IPS DF 19.7 (cell line): ENCODE measurements at places on chromosomes 13 and 19.

DNA sequence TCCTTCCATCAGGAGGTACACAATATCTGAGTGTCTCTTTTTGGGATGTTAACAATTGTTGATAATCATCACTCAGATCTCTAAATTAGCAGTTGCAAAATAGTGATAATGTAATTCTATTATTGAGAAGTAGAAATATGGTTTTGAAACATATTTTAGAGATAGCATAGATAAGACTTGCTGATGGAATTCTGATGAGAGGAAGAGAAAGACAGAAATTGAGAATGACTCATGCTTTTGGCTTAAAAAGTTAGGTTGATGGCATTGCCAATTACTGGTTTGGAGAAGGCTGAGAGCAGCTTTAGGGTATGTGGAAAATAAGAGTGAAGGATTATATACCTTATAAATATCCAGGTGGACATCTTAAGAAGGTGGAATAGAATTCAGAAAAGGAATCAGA, 106.4 kb upstream of the EDNRB start:
- no peak for DNase-seq

DNA sequence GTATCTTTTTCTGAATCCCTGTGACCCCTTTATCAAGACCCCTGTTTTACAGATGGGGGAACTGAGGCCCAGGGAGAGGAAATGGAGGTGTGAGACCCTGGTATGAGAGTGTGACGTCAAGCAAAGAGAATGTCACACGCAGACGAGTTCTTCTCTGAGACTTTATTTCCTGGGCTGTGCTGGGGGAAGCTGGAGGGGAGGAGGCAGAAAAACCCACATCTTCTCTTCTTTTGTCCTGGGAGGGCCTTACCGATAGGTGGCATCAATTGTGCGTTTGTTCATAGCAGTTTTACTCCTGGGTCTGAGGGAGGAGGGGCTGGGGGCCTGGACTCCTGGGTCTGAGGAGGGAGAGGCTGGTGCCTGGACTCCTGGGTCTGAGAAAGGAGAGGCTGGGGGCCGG, 4.9 kb upstream of the KLK15 start:
- DNase-seq, result no peak

DNA sequence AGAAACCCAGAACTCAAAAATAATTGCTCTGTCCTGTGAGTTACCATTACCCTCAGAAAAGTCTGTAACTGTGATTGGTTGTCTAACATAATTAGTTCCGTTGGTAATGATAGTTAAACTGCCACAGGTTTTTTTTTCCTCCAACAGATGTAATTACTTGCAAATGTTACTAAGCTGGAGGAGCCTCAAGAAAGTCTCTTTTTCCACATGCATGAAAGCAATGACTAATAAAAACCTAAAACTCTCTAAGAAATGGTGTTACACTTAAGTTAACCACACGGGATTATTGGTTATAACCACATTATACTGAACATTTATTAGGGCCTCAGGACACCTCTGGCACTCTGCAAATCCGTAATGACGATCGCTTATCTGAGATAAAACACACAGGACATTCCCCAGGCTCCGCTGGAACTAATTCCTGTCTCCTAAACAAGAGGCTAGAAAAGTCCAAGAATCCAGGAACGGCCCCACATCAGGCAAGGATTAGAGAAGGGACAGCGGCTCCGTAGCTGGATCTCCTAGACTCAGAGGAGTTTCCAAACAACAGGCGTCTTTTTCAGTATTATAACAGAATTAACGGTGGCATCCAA, 753 bp downstream of the ZNF235 start:
- no peak for DNase-seq

DNA sequence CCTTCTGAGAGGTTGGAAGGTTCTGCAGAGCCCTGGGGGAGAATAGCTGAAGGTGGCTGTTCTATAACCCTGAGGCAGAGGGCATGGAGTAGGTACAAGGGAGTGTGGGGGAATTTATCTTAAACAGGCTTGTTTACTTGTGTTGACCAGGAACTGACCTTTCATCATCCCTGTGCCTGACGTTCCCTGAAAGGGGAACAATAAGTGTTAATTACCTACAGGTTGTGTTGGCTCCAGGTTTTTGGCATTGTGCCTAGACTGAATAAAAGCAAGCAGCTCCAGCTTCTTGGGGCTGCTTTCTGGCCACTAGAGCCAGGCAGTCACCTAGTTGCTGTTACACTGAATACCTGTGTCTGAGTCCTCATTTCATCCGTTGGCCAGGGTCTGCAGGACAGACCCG, 60.0 kb downstream of the ZNF627 start:
- DNase-seq, result no peak

- DNase-seq, result no peak
Observed at GRCh38 chr19:5288347-5288739, 52.3 kb downstream of the PTPRS start.

DNA sequence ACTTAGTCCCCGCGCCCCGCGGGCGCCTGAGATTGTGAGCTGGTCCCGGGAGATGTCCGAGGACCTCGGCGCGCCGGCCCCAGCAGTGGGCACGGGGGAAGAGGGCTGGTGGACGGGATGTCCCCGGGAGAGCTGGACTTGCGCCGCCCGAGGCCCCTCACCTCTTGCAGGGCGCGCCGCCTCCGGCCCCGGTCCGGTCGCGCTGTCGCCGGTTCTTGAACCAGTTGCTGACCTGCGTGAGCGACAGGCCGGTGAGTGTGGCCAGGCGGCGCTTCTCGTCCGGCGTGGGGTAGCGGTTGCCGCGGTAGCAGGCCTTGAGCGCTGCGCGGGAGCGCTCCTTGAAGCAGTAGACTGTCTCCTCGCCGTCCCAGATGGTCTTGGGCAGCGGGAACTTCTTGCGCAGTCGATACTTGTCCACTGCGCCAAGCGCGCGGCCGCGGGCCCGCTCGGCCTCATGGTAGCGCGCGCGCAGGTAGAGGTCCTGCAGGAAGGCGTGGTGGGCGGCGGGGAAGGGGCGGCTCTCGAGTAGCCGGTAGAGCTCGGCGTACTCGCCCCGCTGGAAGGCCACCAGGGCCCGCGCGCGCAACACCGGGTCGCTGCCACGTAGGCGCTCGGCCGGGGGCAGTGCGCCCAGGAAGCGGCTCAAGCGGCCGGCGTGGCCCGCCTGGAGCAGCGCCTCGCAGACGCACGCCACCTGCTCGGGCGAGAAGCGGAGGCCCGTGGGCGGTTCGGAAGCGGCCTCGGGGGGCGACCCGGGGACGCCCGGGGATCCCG, 984 bp downstream of the SIX5 start:
- DNase-seq, result no peak

DNA sequence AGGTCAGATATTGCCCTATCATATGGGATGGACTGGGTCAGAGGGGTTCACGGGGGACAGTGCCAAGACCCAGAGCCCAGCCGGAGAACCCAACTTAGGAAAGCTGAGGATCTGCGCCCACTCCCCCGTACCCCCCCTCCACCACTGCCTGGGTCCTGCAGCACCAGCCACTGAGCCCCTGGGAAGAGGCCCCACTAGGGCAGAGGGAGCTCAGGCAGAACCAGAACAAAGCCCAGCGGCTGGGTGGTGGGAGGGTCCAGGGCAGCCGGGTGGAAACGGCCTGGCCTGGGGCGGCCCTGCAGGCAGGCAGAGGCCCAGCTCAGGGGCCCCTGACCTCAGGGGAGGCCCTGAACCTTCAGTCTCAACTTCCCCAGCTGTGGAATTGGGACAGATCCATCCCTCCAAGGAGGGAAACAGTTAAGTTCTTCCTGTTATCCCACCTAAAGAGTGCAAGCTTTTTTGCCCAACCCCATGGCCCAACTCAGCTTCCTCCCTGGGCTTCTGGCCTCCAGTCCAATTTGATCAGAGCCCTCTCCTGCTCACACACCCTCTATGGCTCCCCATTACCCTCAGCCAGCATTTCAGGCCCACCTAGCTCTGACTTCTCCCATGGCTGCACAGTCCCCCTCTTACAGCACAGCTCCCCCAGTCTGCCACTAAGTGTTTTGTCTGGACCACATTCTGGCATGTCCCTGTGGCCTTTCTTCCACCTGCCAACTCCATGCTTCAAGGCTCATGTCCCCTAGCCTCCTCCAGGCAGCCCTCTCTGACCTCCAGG, 3.1 kb downstream of the NR2F6 start:
- DNase-seq, result no peak

- DNase-seq, result no peak
Observed at GRCh38 chr13:27634231-27634630, 12.5 kb downstream of the POLR1D start.

- no peak for DNase-seq
Observed at GRCh38 chr19:29255006-29255405, 42.1 kb upstream of the UQCRFS1 start.

- DNase-seq, result no peak
Observed at GRCh38 chr13:109971006-109971405, 184.6 kb upstream of the IRS2 start.

DNA sequence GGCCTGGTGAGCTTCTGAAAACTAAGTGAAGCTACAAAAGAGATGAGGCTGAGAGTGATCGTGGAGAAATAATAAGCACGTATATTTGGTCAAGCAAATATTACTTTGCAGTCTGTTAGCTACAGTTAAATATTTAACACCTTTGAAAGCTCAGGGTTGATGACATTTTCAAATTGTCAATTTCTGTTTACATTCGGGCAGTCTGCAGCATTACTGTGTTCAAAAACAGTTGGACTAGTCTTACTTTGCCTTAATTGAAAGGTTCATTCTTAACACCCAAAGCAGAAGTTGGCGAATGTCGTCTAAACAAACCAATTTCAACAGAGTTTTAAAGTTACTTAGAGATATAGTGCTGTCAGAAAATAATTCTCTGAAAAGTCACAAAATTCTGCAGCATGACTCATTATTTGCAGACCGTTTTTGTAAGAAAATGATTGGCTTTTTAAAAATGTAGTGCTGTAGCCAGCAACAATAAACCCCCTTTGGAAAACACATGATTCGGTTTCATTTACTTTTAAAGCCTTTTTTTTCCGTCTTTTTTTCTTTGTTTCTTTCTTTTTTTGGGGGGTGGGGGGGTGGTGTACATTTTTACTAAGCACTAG, 549.0 kb downstream of the GPC6 start:
- no peak for DNase-seq

DNA sequence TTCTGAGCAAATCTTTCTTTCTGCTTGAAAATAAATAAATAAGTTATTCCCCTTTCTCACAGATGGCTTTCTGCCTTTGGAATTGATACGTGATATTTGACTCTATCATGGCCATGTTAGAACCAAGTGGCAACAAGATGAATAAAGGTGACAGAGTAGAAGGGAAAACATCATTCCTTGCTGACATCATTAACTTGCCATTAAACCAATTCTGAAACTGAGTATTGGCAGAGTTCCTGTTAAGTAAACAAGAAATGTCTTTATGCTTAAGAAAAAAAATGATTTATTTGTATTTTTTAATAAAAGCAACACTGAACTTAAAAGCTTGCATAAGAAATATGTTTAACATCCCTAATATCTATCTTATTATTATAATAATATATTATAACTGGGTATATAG, 828.1 kb downstream of the PCDH9 start:
- no peak for DNase-seq

DNA sequence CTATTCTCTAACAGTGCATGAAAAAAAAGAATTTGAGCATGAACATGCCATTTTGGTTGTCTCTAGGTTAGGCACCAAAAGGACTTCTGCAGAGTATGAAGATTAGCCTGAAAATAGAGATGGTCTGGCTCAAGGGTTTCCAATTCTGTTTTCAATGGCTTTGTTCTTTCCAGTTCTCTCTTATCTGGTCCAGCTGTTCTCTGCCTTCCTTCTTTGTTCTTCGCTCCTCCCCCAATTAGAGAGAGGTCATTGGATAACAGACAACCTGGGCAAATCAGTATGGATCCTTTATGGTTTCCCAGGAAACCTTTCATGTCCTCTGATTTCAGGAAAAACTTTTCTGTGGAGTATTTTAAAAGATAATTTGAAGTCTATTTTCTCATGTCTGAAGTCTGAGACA, 623.4 kb downstream of the PCDH17 start:
- DNase-seq, result no peak

- DNase-seq, result no peak
Observed at GRCh38 chr19:19510432-19510831, 4.9 kb downstream of the TSSK6 start.

DNA sequence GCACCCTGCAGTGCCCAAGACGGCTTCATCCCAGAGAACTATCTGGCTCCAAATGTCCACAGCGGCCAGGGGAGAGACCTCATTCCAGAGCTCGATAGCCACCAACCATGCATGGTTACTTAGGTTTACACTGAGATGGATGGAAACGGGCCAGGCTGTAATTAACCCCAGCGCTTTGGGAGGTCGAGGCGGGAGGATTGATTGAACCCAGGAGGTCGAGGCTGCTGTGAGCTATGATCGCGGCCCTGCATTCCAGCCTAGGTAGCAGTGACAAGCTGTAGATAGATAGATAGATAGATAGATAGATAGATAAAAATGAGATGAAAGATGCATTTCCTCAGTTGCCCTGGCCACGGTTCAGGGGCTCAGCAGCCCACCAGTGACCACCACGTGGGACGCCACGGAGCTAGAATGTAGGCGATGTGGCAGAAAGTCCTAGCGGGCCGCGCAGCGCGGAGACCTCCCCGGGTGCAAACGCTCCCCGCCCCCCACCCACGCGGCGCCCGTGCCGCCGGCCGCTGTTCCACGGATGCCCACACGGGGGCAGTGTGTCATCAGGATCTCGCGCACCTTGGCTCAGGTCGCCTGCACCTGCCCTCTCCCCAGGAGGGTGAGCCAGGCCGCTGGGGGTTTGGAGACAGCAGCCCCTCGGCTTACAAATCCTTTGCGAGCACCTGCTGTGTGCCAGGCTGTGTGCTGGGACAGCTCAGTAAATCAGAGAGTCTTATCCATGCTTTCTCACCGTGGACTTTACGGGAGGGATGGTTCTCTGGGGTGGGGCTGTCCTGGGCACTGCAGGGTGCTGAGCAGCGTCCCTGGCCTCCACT, 13.5 kb upstream of the TLE5 start:
- no peak for DNase-seq

- no peak for DNase-seq
Observed at GRCh38 chr13:27709779-27710178, 82.5 kb upstream of the GSX1 start.

DNA sequence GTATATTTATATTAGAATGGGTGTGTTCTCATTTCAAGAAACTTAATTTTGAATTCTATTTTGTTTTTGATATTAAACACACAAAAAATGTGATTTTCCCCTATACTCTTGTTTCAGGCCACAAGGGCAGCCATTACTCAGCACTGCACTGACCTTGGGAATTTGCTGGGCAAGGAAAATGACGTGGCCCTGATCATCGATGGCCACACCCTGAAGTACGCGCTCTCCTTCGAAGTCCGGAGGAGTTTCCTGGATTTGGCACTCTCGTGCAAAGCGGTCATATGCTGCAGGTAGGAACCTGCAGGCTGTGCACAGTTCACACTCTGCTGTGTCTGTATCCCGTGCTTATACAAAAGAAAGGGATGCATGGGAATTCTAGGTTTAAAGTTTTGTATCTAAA, 327.3 kb downstream of the ATP8A2 start:
- no peak for DNase-seq
